ENCODE measurements at places on chromosomes 12 and 14.

DNA sequence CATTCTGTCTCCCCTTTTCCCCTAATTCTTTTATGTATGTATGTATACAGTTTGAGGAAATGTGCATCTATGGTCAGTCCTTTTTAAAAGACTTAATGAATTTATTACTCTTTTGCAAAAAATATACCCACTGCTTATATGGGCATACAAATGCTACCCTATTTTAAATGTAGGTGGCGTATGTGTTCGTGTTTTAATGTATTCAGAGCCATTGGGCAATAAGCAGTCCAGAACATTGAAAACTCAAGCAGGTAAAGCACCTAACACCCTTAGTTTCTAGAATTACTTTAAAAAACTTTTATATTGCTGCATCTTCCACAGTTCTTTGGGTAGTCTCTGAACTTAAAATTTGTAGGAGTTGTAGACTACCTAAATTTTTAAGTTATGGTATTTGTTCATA is 42.6 kb upstream of the A2ML1 start:
- no peak for DNase-seq

GRCh38 chr14:23062002-23062401 is 4.7 kb upstream of the CDH24 start:
- no peak for DNase-seq

DNA sequence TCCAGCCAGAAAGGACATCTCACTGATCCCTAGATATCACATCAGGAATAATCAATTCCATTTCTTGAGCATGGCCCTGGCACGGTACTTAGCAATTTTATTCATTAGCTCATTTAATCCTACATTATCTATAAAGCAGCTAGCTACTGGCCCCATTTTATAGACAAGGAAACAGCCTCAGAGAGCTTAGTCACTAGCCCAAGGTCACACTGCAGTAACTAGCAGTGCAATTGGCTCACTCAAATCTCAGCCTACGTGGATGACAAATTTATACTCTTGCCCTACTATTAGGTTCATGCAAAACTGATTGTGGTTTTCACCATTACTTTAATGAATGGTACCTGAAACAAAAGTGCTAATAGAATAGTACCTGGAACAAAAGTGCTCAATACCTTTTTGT is 41.7 kb downstream of the NUAK1 start:
- DNase-seq, result no peak

DNA sequence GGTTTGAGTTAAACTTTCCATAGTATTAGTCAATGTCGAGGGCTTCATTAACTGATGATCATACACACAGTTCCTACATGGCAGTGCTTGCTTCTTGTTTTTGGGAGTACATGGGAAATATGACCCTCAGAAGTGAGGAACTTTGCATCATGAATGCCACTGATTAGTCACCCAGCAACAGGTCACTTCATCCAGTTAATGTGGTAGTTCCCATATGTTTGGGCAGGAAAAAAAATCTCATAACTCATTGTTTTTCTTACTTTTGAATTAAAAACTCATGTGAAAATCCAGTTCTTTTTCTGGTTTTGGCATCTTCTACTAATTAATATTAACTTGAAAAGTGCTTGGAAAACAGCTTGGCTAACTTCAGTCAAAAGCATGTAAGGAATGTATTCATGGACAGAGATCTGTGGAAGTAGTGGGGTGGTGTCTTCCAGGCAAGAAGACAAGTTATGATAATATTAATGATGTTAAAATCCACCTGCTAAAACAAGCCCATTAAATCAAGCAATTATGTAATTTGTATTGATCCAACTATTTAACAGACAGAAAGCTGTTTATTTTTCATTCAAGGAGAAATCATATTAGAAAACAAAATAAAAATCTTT is 309.1 kb upstream of the NAV3 start:
- DNase-seq, result no peak

GRCh38 chr12:120628919-120629318 is 11.5 kb upstream of the CABP1 start:
- no peak for DNase-seq

- no peak for DNase-seq
Measured at GRCh38 chr12:129599406-129599805, 304.4 kb downstream of the TMEM132D start.

DNA sequence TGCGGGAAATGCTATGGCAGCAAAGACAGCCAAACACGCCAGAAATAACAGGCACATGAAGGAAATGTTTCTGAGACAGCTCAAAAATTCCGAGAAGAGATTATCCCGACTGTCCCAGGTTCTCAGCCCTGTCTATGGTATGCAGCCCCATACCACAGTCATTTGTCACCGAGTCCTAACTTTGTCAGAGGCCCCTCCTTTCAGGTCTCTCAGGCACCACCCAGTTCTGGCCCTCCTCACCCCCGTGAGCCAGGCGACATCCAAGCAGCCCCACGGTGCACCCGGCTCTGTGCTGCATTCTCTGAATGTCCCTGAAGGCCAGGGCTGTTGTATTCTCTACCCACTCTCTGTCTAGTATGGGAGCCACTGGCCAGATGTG is 24.0 kb downstream of the SSH1 start:
- no peak for DNase-seq

GRCh38 chr14:38385343-38385742 is 129.4 kb upstream of the CLEC14A start:
- DNase-seq, result no peak
